ENCODE measurements at places on chromosomes 7 and 10.

GRCh38 chr7:83365746-83366145 lies 203.1 kb upstream of the PCLO start:
- DNase-seq: no peak

DNA sequence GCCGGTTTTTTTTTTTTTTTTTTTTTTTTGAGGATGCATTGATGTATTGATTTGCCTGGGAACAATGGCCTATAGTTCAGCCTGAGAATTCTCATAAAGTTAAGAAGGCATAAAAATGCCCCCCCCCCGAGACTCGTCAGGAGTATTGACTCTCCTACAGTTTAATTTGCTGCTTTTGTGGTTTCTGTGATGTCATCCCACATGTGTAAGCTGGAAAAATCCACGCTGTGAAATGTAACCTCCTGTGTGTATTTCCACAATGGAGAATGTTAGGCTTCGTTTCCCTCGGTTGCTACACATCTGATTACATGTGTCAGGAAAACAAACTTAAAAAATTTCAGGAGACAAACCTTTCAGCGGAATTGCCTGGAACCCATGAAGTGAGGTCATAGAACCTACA lies 117.9 kb downstream of the FANK1 start:
- no peak for DNase-seq

- no peak for DNase-seq
Measured at GRCh38 chr10:44906486-44906885, 4.7 kb upstream of the TMEM72 start.

DNA sequence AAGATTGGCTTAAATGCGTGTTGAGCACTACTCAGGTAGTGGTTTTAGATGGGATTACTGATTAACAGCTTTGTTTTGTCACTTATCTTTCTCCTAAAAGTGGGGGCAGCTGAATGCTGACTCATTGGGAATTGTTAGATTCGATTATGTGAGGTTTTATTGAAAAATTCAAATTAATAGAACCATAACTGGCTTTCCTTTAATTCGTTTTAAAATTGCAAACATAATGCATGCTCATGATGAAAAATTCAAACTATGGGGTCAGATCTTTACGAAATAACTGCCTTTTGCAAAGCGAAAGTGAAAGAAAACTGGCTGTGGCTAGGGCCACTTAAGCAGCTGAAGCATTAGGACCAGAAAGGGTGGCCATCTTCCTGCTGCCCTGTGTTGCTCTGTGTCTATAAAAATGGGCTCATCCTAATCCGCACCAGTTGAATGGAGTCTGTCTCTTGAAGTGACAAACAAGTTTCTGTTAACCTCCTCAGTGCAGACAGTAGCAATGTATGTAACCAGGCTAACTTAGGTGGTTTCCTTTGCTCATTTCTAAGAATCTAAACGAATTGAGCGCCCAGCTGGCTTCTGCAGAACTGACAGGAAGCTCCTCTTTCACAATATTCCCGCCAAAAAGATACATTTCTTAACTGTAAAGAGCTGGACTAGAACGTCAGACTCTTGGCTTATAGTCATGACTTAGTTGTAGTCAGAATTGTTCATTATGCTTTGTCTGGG lies 27.8 kb downstream of the DENND10 start:
- DNase-seq: peak; percentile 62

GRCh38 chr10:24973163-24973562 lies 20.8 kb upstream of the PRTFDC1 start:
- DNase-seq: no peak

DNA sequence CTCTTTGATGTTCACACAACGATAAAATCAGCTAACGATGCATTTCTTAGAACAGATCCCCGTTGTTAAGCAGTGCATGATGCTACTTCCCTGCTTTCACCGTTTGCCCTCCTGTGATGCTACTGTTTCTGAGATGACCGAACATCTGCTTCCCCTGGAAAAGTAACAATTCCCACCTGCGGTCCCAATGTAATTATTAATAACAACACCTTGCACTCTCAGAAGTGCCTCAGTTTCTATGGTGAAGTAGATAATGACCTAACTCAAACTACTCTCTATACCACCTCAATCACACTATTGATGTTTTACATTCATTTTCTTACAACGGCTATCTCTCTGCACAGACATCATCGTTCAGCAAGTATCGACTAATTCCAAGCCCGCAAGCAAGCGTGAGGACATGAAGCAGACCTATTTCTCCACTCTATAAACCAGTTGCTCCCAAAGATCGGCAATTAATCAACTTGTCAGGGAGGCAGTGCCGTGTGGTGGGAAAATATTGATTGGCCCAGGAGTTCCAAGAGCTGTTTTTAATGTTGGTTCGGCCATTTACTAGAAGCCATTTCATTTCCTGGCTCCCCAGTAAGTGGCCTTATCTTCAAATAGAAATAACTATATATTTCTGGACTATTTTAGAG lies 42.7 kb downstream of the FAM107B start:
- no peak for DNase-seq

GRCh38 chr7:53541475-53541874 lies 506.0 kb downstream of the POM121L12 start:
- DNase-seq: no peak

- no peak for DNase-seq
Measured at GRCh38 chr10:36942616-36943015, 182.8 kb upstream of the ANKRD30A start.

GRCh38 chr7:132160611-132161532 lies 415.4 kb downstream of the PLXNA4 start:
- DNase-seq: no peak

DNA sequence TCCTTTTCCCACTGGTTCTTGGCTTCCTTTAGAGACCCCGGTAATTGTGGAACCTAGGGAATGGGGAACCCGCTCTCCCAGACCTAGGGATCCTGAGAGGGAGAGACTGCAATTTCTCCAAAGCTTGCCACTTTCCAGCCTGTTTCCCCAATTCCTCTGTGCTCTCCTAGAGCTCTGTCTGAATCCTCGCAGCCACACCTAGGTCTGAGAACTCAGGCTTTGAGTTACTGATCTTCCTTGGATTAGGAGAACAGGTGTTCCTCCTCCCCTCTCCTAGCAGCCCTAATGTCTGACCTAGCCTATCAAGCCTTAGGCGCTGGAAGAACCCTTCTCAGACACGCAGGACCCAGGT lies 20.0 kb downstream of the WNT8B start:
- no peak for DNase-seq

GRCh38 chr7:2526659-2527504 lies 7.3 kb downstream of the LFNG start:
- DNase-seq: no peak

Measured in hematopoietic multipotent progenitor cell treated with erythropoietin and hydrocortisone succinate and interleukin-3 and kit ligand, for 8 days (in vitro differentiated cells).